Urothelium cell line (cell line): ENCODE measurements at places on chromosomes 3 and 15.
A peak's percentile ranks its signal among the peaks of the same experiment; 100 is the strongest.

- no peak for DNase-seq
Observed at GRCh38 chr3:133995264-133995663, 34.5 kb downstream of the SLCO2A1 start.

GRCh38 chr15:64698823-64699222, 76.6 kb downstream of the RBPMS2 start:
- no peak for DNase-seq

- no peak for DNase-seq
Observed at GRCh38 chr3:99799422-99799821, 18.2 kb upstream of the CMSS1 start.

- no peak for DNase-seq
Observed at GRCh38 chr3:148707601-148708380, 10.1 kb downstream of the AGTR1 start.

GRCh38 chr15:73990250-73991005, 1.7 kb downstream of the STOML1 start:
- DNase-seq, result no peak

GRCh38 chr3:11835028-11835639, 11.6 kb downstream of the TAMM41 start:
- DNase-seq, result peak; percentile 27

DNA sequence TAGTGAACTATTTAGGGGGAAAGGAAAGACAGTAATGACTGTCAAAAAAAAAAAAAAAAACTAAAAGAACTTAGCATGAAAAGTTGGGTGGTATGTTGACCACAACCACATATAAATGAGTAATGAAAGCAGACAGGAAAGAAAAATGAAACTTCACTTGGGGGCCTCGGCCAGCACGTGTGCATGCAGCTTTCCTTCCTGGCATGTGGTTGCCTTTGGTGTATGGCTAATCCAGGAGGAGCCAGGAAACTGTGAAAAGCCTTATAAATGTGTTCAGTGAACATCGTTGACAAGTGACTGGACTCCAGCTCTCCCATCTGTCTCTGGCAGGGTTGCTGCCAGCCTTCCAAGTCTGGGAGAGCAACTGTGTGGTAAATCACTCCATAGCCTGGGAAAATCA, 195.1 kb downstream of the DTWD1 start:
- DNase-seq, result peak; percentile 37

DNA sequence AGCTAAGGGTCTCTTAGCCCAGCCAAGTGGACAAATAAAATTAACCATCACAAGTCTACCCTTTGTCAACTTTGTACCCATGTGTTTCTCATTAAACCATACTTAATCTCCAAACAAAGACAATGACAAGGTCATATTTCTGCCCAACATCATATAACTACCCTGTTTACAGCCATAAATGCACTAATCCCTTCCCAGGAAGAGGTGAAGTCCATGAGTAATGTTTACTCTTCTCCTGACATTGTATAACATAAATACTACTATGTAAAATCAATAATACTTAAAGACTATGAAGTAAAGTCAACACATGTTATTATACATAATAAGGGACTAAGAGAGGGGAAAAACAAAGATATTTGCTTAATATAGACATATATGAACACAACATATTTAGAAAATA, 38.5 kb upstream of the FAN1 start:
- no peak for DNase-seq

GRCh38 chr3:194868831-194869230, 183.1 kb downstream of the FAM43A start:
- no peak for DNase-seq

DNA sequence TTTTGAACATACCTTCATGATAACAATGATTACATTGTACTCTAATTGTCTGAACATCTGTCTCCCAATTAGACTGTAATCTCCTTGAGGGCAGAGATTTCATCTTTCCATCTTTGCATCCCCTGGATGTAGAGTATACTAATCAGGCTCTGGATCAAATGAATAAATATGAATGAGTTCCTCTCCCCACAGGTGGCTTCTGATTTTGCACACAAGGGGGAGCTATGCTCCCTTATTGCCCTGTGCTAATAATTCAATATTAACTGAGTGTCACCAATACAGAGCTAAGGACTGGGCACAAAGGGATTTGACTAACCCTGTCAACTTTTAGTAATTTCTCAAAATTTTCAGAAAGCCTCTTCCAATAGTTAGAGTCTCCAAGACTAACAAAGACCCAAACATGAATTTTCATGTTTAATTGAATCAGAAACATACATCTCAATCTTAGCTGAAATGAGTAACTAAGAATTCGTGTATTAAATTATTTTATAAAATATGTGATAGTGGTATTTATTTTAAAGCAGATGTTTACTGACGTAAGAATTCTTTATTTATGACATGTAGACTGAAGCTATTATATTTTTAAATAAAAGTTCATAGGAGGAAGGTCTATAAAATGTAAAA, 3.0 kb downstream of the DUOXA1 start:
- no peak for DNase-seq

DNA sequence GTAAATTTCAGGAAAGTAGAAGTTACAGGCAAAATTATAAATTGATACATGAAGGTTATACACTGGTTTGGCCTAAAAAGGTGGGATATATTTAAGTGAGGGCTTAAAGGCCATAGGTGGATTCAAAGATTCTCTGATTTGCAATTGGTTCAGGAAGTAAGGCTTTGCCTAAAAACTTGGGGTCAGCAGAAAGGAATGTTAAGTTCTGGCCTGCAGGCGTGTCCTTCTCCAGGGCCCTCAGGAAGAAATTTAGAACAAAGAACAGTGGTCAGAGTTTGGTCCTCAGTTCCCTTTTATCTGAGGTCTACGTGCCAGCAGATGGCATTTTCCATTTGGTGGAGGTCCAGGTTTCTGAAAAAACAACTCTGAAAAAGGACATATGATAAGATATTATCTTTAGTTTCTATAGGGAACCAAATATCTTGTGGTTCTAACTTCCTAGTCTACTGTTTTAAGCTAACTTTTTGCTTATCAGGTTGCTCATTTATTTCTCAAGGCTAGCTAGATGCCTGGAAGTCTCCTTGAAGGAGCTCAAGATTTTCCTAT, 40.5 kb downstream of the SCN11A start:
- DNase-seq, result no peak

DNA sequence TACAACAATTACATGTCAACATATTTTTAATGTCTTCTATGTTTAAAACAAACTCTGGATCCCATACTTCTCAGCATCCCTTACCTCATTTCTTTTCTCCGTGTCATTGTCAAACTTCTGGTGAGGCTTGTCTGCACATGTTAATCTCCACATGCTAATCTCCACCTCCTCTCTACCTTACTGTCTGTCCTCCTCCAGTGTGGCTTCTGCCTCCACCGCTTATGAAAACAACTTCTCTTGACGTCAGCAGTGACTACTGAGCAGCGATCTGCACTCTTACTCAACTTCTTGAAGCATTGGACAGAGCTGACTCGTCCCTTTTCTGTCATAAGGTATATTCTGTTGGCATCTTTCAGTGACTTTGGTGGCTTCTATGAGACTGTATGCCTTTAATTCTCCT, 338.2 kb upstream of the THRB start:
- DNase-seq, result no peak

DNA sequence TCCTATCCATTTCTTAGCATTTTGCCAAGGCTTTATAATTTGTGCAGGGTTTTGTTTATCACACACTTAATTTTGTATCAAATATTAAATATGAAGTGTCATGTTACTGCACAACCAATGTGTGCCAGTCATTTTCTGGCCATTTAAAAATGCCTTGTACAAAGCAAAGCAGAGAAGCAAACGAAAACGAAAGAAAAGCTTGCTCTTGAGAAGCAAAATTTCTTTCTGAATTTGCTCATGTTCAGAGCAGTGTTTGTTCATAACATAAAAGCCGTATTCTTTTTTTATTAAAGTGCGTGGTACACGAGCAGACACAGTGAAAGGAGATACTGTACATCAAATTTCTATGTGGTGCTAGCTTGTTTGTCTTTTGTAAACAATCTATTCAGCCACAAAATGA, 792.6 kb downstream of the NAALADL2 start:
- no peak for DNase-seq

GRCh38 chr3:122301063-122301462, 24.0 kb upstream of the CSTA start:
- DNase-seq, result no peak

GRCh38 chr3:72998466-72998865, 1.9 kb downstream of the PPP4R2 start:
- no peak for DNase-seq

- no peak for DNase-seq
Observed at GRCh38 chr3:140568842-140569520, 108.9 kb upstream of the TRIM42 start.

DNA sequence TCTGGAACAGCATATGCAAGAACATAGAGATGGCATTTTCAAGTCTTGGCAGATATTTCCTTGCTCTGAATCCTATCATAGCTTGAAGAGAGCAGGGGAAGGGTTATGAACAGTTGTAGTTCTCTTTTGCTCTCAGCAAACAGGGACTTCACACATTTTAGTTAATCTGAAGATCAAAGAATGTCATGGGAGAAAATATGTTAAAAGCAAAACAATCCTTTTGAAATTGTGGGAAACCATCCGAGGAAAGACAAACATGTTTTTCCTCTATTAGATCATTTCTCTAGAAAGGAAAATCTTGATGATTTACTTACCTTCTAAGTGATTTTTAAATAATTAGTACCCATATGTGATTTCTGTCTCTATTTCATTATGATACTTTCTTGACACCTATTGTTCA, 77.8 kb upstream of the DCBLD2 start:
- DNase-seq, result no peak

DNA sequence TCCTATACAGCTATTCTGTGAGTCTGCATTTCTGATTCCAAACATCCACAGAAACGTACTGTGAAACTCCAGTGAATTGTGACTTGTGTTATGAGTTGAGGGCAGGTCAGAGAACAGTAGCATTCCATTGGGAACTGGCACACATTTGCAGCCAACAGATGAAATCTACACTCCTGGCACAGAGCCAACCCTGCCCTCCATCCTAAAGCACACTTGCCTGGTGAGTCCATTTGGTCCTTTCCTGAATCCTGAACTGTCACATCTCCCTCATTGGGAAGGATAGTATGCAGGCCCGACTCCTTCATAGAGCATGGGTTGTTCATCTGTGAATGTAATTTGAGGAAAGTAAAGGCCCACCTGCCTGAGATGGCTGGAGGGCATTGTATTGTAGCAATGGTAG, 314.3 kb upstream of the RASGRP1 start:
- DNase-seq, result no peak
